ENCODE measurements at places on chromosomes 1 and 21. TPM values are rescaled to one million over a fixed set of nuclear protein-coding genes. Genes with fewer than 3 reads are reported as not detected.

TIE1 gene
- total RNA-seq = 0.17 TPM

ANXA9 gene
- total RNA-seq = 0.17 TPM

SPRR4 gene
- not detected for total RNA-seq

CYP4A22 gene
- not detected for total RNA-seq

OR2L2 gene
- total RNA-seq = under 0.01 TPM

L1TD1 gene
- total RNA-seq = 0.17 TPM

BEND5 gene
- not detected for total RNA-seq

TTC24 gene
- total RNA-seq = not detected

QSOX1 gene
- 379 TPM for total RNA-seq

RGS13 gene
- not detected for total RNA-seq

NLRP3 gene
- total RNA-seq = not detected

CSMD2 gene
- total RNA-seq = 5.0 TPM

HNRNPU gene
- 245 TPM for total RNA-seq

C8A gene
- total RNA-seq = under 0.01 TPM

RGS8 gene
- under 0.01 TPM for total RNA-seq

FOXD3 gene
- not detected for total RNA-seq

ZMYND12 gene
- 0.29 TPM for total RNA-seq

KRTAP19-1 gene
- total RNA-seq = not detected

CLDN17 gene
- total RNA-seq = not detected

DNM3 gene
- 2.0 TPM for total RNA-seq

CFHR3 gene
- total RNA-seq = not detected

RNF11 gene
- total RNA-seq = 76.9 TPM

BMP8A gene
- total RNA-seq = not detected

PDZK1IP1 gene
- total RNA-seq = not detected

WDR3 gene
- total RNA-seq = 18.2 TPM

HLX gene
- total RNA-seq = 2.6 TPM

RNF186 gene
- total RNA-seq = not detected

BSND gene
- not detected for total RNA-seq

CCDC28B gene
- 8.1 TPM for total RNA-seq

PADI1 gene
- total RNA-seq = not detected

TDRD5 gene
- total RNA-seq = not detected

LCE1F gene
- not detected for total RNA-seq

OLFML3 gene
- 139 TPM for total RNA-seq

LCE1A gene
- not detected for total RNA-seq

AGT gene
- 2.0 TPM for total RNA-seq

LRRC71 gene
- not detected for total RNA-seq

CASQ1 gene
- not detected for total RNA-seq

SFT2D2 gene
- total RNA-seq = 58.2 TPM

GPN2 gene
- 14.2 TPM for total RNA-seq

TMEM50A gene
- 129 TPM for total RNA-seq

KRTAP12-2 gene
- not detected for total RNA-seq

TMEM39B gene
- total RNA-seq = 5.5 TPM

COL8A2 gene
- 24.3 TPM for total RNA-seq

BRDT gene
- not detected for total RNA-seq

LCE1B gene
- not detected for total RNA-seq

ZNF683 gene
- not detected for total RNA-seq

MIXL1 gene
- not detected for total RNA-seq

NTNG1 gene
- 11.6 TPM for total RNA-seq

PODN gene
- total RNA-seq = 87.5 TPM

KCNH1 gene
- total RNA-seq = 0.15 TPM

TMEM240 gene
- 5.5 TPM for total RNA-seq

C1orf167 gene
- total RNA-seq = 0.99 TPM

DISP3 gene
- not detected for total RNA-seq

ST6GALNAC3 gene
- 0.99 TPM for total RNA-seq

PIP5K1A gene
- 70.8 TPM for total RNA-seq

HSF2BP gene
- total RNA-seq = 1.6 TPM

TNN gene
- not detected for total RNA-seq

C1orf116 gene
- total RNA-seq = not detected

Data from smooth muscle cell of trachea (primary cell).